ENCODE measurements at places on chromosomes 13 and 19. TPM values are rescaled to one million over a fixed set of nuclear protein-coding genes. Genes with fewer than 3 reads are reported as not detected.

The FSD1 gene
- 10.4 TPM for total RNA-seq

The KANK2 gene
- 0.96 TPM for total RNA-seq

The ANO8 gene
- 2.8 TPM for total RNA-seq

The AMER2 gene
- not detected for total RNA-seq

The ZNF506 gene
- 17.0 TPM for total RNA-seq

The ZNF708 gene
- 11.1 TPM for total RNA-seq

The CEACAM7 gene
- total RNA-seq: not detected

The ZNF813 gene
- total RNA-seq: 4.6 TPM

The CEACAM1 gene
- 0.30 TPM for total RNA-seq

The ZSWIM9 gene
- 6.0 TPM for total RNA-seq

The SLAIN1 gene
- 20.8 TPM for total RNA-seq

The ZNF429 gene
- total RNA-seq: 5.1 TPM

The THSD1 gene
- total RNA-seq: 0.25 TPM

The SSC5D gene
- 0.29 TPM for total RNA-seq

The OR10H1 gene
- 0.05 TPM for total RNA-seq

The NLRP12 gene
- total RNA-seq: not detected

The KLK12 gene
- not detected for total RNA-seq

The ADGRE2 gene
- total RNA-seq: 1.4 TPM

The RFPL4AL1 gene
- not detected for total RNA-seq

The SULT2A1 gene
- total RNA-seq: 0.16 TPM

The SIAH3 gene
- total RNA-seq: 0.05 TPM

The KANK3 gene
- total RNA-seq: 0.43 TPM

The ZNF865 gene
- total RNA-seq: 15.4 TPM

The THSD8 gene
- total RNA-seq: 12.6 TPM

The TMEM59L gene
- total RNA-seq: not detected

The PALM3 gene
- total RNA-seq: not detected

The C1QTNF9B gene
- not detected for total RNA-seq

The FUT1 gene
- total RNA-seq: 0.18 TPM

The NAPSA gene
- 9.1 TPM for total RNA-seq

The ZC3H4 gene
- total RNA-seq: 90.4 TPM

The CD320 gene
- 142 TPM for total RNA-seq

The OR4F17 gene
- total RNA-seq: not detected

The FFAR3 gene
- total RNA-seq: 0.30 TPM

The IFI30 gene
- total RNA-seq: 13.8 TPM

The PSPN gene
- 1.4 TPM for total RNA-seq

The ELAVL3 gene
- total RNA-seq: not detected

The GGACT gene
- total RNA-seq: 3.9 TPM

The SIGLEC9 gene
- 0.43 TPM for total RNA-seq

The MEGF8 gene
- 6.9 TPM for total RNA-seq

The SHISA7 gene
- total RNA-seq: not detected

The CEACAM21 gene
- total RNA-seq: 11.0 TPM

The LYPD3 gene
- total RNA-seq: 1.5 TPM

Measured in activated T-cell treated with anti-CD3 and anti-CD28 coated beads, Interleukin-2, amount 50 U/mL, for 4 hours (primary cell).